ENCODE measurements at places on chromosomes 1 and 21.

DNA sequence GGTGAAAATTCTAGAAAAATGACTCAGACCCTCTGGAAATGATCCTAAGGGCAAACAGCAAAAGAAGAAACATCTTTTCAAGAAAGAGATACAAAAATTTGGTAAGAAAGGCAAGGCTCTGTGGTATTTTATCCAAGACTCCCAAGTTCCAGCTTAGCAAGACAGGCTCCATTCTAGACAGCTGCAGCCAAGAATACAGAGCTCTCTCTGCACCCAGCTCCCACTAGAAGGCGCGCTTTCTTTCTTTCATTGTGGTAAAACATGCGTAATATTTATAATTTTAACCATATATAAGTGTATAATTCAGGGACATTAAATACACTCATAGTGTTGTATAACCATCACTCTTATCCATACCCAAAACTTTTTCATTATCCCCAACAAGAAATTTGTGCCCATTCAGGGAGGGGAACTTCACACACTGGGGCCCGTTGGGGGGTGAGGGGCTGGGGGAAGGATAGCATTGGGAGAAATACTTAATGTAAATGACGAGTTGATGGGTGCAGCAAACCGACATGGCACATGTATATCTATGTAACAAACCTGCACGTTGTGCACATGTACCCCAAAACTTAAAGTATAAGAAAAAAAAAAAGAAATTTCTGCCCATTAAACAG lies 2.2 kb upstream of the HFM1 start:
- no peak for DNase-seq

GRCh38 chr1:10679496-10680220 lies 116.8 kb downstream of the CASZ1 start:
- DNase-seq = no peak

DNA sequence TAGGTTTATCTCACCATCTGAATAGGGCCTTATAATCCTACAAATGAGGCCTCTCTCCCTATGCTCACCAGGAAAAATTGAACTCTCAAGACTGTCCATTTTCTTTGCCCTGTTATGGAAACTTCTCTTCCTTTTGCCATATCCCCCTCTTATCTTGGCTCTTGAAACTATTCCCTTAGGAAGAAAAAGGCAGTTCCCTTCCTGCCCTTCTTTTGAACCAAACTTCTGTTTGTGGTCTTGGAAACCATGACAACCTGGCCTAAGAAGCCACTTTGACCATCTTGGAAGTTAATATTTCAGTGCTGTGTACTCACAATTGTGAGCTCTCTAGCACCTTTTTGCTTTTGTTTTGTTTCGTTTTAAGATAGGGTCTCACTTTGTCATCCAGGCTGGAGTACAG lies 40.0 kb downstream of the ATP2B4 start:
- DNase-seq = no peak

- no peak for DNase-seq
Observed at GRCh38 chr21:32844653-32845436, 73.3 kb upstream of the PAXBP1 start.

GRCh38 chr1:119637710-119638109 lies 10.4 kb downstream of the ZNF697 start:
- no peak for DNase-seq

- no peak for DNase-seq
Observed at GRCh38 chr1:232678185-232678886, 48.4 kb upstream of the SIPA1L2 start.

DNA sequence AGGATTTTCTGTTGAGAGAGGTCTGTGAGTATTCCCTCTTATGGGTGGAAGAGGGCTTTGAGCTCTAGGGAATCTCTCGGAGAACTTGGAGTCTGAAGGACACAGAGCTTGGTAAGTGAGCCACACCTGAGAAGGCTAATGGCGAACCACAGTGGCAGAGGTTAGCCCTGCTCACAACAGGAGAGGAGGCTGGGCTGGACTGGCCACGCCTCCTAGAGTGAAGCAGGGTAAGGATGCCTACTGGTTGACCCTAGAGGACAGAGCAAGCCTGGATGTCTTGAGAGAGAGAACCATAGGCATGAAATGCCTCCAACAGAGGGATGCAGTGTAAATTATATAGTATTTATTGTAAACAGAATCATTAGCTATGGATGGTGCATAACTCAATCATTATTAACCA lies 232.6 kb downstream of the PCP4 start:
- DNase-seq = no peak

DNA sequence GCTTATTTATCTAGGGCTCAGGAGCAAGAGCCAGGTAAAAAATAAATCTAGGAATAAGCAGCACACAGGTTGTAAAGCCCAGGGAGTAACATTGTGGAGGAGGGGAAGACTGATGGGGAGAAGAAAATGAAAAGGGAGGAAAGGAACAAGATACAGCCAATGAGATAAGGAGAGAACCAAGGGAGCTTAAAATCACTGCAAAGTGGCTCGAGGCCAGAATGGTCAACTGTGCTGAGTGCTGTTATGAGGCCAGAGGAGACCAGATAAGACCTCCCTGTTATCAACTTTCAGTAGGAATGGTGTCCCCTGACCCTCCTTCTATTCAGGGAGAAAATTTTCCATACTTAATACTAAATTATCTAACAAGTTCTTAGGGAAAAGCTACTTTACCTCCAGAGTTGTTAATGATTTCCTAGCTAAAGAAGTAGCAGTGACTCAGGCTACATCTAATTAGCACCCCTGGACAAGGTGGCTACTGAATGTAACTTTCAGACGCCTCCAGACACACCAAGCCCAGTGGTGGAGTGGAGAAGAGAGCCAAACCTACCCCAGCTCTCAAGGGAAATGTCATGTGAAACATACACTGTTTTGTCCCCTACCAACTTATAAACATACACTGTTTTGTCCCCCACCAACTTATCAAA lies 25.5 kb downstream of the ENAH start:
- DNase-seq = no peak

DNA sequence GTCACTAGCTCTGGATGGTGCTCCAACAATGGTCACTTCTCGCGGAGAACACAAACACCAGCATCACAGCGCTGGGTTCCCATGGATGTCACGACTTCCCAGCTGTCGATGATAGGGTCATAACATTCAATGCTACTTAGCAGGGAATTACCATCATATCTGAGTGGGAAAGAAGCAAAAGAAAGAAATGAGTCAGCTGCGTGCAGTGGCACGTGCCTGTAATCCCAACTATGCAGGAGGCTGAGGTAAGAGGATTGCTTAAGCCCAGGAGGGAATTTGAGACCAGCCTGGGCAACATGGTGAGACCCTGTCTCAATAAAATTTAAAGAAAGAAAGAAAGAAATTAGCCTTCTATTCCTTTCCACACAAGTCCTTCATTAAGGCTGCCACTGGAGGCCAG lies 3.6 kb upstream of the RABIF start:
- DNase-seq = no peak

- no peak for DNase-seq
Observed at GRCh38 chr1:185062710-185063370, 17.5 kb downstream of the RNF2 start.

- peak; percentile 62 for DNase-seq
Observed at GRCh38 chr1:222095606-222096475, 354.0 kb upstream of the DUSP10 start.

GRCh38 chr1:25770541-25771220 lies 29.3 kb upstream of the SELENON start:
- no peak for DNase-seq

DNA sequence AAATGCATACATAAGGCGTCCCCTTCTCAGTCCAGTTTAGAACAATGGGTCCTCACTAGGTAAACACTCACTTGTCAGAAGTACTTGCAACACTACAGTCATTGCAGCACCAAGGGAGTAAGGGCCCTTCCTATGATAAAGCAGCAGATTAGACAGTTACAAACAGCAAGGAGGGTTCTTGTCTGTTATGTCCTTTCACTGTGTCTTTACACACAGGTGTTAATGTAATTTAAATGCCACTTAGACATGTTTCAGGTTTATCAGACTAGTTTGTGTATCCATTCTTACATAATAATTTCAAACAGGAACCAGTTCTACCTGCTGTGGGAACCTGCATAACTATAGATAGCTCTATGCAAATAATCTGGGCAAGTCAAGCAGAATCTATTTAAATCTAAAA lies 105.6 kb upstream of the USH2A start:
- DNase-seq = no peak

DNA sequence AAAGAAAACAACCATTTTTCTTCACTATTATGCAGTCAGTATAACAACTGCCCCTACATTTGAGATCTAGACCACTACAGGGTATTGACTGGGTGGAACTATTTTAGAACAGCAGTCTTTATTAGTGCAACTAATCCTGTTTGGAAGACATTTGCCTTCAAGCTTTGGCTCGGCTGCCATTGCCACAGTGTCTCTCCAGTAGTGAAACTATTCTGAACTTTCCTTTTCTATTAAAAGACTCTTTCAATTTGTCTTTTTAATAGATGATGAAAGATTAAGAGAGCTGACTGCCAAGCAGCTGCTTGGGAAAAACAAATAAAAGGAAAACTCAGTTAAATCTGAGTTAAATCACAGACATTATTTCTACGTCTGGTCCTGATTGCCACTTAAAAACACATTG lies 49.3 kb downstream of the LPGAT1 start:
- no peak for DNase-seq

GRCh38 chr1:8763888-8764287 lies 53.6 kb downstream of the RERE start:
- no peak for DNase-seq

- no peak for DNase-seq
Observed at GRCh38 chr1:230877146-230877923, 9.0 kb upstream of the C1orf198 start.

- DNase-seq = no peak
Observed at GRCh38 chr1:29134695-29135028, 11.0 kb upstream of the TMEM200B start.

GRCh38 chr1:228032041-228032440 lies 25.2 kb downstream of the WNT3A start:
- no peak for DNase-seq

DNA sequence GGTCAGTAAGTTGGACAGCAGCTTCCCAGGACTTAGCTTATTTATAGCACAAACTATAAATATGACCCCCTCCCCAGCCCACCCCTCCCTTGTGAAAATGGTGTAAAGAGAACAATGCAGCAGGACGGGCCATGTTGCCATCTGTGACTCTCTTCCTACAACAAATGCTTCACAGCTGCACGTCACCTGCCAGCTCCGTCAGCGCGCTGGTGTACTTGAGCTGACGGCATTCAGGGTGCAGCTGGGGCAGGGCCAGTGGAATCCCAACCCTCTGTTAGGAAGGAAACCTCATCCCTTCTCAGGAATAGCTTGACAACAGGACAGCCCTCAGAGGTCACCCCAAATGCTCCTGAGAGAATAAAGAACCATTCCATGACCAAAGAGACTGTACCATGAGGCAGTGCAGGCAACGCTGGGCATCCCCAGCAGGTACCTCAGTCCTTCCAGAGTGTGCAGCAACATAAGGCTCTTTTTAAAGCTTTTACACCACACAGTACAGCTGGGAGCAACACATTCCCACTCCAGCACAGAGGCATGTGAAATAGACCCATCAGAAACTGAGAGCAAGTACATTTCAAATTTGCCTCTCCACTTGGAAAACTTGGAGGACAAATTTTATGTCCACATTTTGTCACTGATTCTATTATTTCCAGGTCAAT lies 85.0 kb downstream of the ATP1A1 start:
- no peak for DNase-seq

DNA sequence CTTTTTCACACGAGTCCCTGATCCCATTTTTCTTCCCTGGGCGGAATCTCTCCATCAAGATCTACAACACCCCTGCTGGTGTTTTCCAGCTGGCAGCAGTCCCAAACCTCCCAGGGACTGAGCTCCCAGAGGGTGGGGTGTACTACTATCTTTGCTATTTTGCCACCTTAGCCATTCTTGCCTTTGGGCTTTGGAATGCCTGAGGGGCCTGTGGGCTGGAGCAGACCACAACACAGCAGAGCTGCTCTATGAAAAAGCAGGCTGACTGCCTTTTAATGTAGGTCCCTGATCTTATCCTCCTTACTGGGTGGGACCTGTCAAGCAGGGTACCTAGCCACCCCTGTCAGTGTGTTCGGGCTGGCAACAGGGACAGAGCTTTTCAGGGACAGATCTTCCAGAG lies 91.9 kb downstream of the KCNT2 start:
- no peak for DNase-seq

DNA sequence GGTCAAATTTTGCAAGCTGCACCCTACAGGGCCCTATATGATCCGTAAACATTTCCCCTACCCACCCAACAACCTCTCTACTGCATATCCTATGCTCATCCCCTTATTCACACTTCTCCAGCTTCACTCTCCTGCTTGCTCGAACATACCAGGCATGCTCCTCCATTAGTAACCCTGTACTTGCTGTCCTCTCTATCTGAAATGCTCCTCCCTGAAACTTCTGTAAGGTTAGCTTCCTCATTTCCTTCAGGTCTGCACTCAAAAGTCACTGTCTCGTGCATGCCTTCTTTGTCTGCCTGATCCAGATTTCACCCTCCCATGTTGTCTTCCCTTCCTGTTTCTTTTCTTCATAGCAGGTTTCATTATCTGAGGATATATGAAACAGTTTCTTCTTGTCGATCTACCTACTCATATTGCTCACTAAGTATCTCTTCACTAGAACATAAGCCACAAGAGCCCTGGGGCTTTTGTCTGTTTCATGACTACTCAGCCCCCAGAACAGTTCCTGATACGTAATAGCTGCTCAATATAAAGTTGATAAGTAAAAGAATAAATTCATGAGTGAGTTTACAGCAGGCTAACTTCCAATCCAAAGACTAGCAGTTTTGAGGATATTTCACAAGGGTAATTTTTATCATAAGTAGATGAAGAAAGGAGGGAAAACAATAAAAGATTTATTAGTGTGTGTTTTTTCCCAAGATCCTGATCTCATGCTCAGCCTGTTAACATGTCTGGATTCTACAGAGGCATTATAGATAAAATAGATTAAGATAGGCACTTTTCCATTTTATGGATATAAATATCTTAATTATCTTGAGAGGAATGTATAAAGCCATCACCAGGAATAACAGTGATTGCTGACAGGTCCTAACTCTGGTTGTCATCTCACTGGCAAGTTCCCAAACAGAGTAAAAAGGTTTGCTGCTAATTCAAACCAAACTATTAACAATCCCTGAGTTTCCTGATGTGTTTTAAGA lies 392.5 kb upstream of the ESRRG start:
- DNase-seq = no peak

- no peak for DNase-seq
Observed at GRCh38 chr1:194103516-194104246, 917.3 kb upstream of the B3GALT2 start.

- no peak for DNase-seq
Observed at GRCh38 chr1:48932366-48932765, 155.7 kb upstream of the BEND5 start.

GRCh38 chr1:60848583-60849188 lies 233.7 kb upstream of the NFIA start:
- peak; percentile 14 for DNase-seq

Data from activated CD4-positive, alpha-beta T cell treated with anti-CD3 and anti-CD28 coated beads, Interleukin-2, Interleukin-4, amounts not matched to agents 100 ng/mL and 50 ng/mL, durations not matched to agents 16 hours and 8 hours (primary cell).